Endodermal cell (in vitro differentiated cells): ENCODE measurements at places on chromosomes 6 and 20.

DNA sequence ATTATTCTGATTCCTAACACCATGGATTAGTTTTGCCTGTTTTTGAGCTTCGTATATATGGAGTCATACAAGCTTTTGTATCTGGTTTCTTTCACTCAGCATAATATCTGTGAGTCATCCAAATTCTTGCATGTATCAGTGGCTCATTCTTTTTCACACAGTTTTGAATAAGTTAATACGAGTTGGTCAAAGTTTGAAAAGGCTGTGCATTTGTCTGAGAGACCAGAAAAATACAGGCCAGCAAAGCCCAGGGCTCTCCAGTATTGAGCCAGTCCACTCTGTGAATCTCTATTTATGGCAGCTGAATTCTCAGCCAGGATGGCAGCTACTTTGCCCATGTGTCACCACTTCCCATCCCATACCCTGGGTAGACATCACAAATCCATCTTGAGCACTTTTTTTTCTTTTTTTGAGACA lies 7.2 kb upstream of the CHMP4B start:
- no peak for DNase-seq

DNA sequence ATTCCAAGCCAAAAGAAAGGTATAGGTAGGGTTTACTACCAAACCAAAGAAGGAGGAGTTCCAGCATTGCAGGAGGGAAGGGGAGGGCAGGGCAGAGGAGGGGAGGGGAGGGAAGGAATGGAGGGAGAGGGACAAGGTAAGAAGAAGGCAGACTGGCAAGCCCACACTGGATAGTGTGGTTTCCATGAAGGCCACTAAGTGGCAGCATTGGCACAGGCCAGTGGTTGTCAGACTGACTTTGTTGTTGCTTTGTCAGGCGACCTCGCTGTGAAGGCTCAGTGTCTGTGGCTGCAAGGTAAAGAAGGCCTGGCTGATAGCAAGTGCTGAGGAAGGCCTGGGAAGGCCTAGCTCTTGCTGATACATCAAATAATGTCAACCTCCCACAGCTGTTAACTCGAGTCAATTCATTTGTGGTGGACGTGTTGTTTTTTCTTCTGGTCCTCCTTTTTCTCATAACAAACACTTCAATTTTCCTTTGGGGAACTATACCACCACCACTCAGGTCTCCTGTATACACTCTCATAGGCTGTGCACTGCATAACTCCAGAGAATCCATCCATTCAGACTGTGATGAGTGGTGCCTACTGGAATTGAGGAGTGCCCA lies 7.7 kb upstream of the ZNF334 start:
- DNase-seq, result peak; percentile 92

DNA sequence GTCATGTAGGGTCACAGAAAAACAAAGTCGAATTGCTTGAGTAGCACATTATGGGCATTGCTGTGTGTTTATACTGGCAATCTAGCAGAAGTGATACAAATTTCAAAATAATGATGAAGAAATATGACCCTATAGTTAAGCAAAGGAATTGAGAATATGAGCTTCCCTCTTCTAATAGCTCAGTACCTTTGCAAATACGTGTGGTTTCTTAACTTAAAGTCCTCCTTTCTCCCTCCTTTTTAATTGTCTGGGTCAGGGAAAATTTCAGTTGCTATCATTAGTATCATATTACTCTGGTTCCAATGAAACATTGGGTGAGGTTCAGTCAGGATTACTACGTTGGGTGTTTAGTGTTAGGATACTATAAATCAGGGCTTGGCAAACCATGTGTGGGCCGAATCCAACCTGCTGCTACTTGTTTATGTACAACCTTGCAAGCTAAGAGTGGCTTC lies 166.8 kb upstream of the CARMIL1 start:
- DNase-seq, result no peak

- DNase-seq, result peak; percentile 94
Measured at GRCh38 chr20:25865715-25866656, 169.3 kb upstream of the ZNF337 start.

GRCh38 chr6:168133168-168133561 lies 54.2 kb upstream of the FRMD1 start:
- DNase-seq, result peak; percentile 58

- DNase-seq, result no peak
Measured at GRCh38 chr6:12621754-12622153, 94.8 kb upstream of the PHACTR1 start.

GRCh38 chr6:46376562-46377061 lies 114.6 kb downstream of the RCAN2 start:
- no peak for DNase-seq

DNA sequence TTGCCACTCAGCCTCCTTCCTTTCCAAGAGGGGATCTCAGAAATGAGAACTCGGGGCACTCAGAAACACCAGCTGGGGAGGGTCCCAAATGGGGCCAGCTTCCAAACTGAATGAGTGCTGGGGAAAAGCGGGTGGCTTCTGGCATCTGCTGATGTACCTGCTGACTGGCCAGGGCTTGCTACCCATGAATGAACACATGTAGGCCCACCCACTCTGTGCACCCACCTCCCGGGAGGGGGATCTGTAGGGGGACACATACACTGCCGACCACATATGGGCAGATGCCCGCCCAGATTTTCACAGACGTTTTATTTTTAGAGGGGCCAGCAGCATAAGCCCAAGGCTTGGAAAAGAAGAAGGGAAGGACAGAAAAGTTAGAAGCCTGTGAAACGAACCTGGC lies 231.9 kb upstream of the RNF24 start:
- no peak for DNase-seq

DNA sequence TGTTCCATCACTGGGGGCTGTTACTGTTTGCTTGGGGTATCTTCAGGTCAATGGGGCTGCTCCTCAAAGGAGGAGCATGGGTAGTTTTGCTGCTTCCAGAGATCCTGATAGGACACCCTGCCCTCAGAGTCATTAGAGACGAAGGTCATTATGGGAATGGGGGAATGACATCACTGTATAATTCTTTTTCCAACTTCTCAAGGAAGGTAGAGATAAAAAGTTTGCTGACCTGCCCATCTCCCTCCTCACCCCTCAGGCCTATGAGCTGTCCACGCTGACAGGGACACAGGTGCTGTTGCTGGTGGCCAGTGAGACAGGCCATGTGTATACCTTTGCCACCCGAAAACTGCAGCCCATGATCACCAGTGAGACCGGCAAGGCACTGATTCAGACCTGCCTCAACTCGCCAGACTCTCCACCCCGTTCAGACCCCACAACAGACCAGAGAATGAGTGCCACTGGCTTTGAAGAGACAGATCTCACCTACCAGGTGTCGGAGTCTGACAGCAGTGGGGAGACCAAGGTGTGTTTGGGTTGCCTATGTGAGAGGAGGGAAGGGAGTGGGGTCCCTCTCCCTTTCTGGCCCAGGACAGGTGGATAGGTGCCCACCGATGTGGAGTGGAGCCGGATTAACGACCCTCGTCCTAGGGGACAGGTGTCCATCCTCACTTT lies 2.7 kb downstream of the SRF start:
- DNase-seq, result no peak

GRCh38 chr6:121901432-121901831 lies 466.0 kb downstream of the GJA1 start:
- DNase-seq, result no peak

DNA sequence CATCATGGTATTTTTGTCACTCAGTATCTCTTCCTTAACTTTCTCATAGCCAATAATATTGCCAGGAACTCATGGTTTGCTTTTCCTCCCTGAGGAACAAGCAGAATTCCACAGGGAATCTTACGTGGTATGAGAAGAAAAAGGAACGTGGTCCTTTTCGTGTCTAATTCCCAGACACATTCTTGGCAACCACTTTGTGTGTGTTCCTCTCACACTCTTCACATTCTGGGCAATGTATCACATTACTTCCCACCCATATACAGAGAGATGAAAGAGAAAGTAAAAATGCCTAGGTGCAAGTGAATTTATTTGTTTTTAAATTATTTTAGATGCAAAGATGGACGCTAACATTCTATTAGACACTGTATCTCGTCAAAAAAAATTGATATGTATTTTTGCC lies 102.7 kb downstream of the PTPRK start:
- DNase-seq, result no peak

- no peak for DNase-seq
Measured at GRCh38 chr6:115287467-115287866, 773.2 kb downstream of the FRK start.

DNA sequence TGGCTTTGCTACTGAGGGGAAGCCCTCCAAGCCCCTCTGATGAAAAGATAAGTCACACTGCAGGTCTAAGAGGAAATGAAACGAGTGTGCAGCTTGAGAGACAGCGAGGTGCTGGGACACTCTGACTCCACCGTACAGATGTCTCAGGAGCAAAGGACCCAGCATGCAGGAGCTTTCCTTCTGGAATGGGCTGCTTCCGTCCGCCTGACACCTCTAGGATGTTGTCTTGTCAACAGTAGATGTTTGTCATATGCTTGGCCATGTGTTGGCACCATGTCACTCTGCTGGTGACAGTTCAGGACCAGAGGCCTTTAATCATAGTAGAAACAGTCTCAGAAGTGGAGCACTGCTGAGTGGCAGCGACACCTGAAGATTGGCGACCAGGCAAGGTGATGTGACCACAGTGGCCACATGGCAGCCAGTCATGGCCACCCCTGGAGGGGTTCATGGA lies 46.7 kb downstream of the SLC24A3 start:
- peak; percentile 29 for DNase-seq

- DNase-seq, result no peak
Measured at GRCh38 chr6:160378882-160379281, 30.7 kb downstream of the SLC22A3 start.

DNA sequence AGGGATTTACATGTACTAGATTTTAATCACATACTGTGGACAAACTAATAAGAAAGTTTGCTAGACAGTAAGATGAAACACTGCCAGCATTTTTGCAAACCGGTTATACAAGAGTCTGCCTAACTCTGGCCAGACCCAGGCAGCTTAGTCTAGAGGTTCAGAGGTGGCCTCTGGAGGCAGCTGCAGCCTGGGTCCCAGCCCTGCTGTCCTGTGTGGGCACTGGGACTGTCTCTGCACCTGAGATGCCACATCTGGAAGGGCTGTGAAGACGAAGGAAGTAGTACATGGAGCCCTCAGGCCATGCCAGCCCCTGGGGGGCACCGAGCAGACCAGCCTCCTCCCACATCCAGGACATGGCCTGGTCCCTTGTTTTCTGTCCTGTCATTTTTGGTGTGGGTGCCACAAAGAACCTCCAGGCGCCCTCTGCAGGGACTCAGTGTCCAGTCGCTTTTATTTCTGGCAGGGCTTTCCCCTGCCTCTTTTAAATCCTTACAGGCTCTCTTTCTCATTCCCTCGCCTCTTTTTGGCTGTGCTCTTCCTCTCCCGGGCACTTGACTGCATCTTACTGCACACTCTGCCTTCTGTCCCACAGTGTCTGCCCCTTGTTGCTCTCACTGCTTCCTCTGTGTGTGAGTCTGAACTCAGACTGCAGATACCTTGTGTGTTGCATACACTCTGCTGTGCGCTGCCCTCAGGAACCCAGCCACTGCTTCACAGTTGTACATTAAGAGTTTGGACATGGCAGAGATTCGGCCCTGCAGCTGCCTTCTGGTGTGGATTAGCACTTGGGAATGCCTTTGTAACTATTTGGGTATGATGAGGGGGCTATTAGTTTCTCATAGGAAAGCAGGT lies 216.7 kb downstream of the ZDHHC14 start:
- DNase-seq, result peak; percentile 88

DNA sequence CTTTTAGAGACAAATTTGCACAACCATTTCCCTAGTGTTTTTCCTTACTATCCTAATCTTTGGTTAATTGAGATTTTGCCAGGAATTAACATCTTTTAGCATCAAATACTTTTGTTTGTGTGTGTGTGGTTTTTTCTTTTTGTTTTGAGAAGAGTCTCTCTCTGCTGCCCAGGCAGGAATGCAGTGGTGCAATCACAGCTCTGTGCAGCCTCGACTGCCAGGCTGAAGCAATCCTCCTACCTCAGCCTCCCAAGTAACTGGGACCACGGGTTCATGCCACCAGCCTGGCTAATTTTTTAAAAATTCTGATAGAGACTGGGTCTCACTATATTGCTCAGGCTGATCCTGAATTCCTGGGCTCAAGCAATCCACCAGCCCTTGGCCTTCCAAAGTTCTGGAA lies 28.5 kb downstream of the BAK1 start:
- DNase-seq, result no peak

DNA sequence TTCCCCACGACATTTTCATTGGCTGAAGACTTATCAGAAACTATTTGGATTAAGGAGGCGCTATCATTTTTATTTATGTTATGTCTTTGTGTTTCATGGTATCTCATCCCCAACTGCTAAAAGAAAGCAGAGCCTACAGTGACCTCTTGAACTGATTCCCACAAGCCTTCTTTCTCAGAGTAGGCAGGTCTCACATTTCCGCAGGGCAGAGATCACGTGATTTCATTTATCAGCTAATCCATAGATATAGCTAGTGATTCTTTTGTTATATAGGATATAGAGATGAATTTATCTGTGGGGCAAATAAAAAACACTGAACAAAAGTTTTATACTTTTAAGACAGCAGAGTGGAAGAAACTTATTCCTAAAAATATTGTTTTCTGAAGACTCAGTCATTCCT lies 25.0 kb upstream of the POPDC3 start:
- DNase-seq, result no peak

DNA sequence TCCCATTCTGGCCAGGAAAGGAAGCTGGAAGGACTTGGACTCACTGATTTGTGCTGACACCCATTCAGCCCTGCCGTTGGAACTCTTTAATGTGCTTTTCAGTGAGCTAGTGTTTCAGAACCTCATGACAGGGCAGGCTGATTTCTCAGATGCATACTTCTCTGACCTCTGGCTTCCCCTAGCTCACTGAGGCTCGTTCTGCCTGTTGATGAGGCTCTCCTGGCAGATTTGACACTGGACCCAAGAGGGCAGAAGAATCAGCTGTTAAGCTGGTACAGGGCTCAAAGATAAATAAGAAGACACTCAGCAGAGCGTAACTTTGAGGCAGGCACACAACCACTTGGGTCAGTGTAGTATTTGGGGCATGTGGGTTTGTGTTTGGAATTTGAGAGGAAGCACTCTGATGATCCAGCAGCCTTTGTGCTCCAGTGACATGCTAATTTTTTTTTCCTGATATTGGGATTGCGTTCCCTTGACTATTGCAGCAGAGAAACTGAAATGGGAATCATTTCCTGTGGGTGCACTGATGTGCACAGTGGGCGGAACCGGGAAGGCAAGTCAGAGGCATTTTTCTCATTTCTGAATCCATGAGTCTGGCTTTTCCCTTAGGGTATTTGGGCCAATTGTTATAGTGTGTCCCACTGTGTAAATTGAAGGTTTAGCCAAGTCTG lies 80.2 kb downstream of the CARMIL1 start:
- peak; percentile 45 for DNase-seq

- DNase-seq, result no peak
Measured at GRCh38 chr6:148868314-148868713, 121.5 kb downstream of the UST start.

GRCh38 chr6:140316966-140317365 lies 942.5 kb upstream of the CITED2 start:
- DNase-seq, result no peak

- no peak for DNase-seq
Measured at GRCh38 chr20:5835871-5836270, 85.7 kb downstream of the SHLD1 start.
